WERI-Rb-1 (cell line): ENCODE measurements at places on chromosomes 12 and 14.

DNA sequence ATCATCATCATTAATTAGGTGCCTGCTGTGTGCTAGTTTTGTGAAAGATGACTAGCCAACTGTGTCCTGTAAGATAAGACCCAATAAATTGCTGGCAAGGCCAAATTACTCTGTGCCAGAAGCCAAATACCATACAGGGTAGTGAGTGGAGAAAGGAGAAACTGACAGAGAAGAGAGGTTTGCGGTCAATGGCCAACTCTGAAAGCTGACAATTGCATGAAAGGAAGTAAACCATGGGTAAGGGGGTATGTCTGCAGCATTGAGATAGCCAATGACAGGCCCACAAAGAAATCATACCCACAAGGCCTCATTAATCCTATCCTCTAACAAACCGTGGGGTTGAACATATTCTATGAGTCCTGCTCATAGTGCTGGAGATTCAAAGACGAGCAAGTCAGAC is 236.6 kb upstream of the CCDC196 start:
- no peak for DNase-seq

GRCh38 chr12:7647071-7647470 is 18.6 kb downstream of the APOBEC1 start:
- no peak for DNase-seq

DNA sequence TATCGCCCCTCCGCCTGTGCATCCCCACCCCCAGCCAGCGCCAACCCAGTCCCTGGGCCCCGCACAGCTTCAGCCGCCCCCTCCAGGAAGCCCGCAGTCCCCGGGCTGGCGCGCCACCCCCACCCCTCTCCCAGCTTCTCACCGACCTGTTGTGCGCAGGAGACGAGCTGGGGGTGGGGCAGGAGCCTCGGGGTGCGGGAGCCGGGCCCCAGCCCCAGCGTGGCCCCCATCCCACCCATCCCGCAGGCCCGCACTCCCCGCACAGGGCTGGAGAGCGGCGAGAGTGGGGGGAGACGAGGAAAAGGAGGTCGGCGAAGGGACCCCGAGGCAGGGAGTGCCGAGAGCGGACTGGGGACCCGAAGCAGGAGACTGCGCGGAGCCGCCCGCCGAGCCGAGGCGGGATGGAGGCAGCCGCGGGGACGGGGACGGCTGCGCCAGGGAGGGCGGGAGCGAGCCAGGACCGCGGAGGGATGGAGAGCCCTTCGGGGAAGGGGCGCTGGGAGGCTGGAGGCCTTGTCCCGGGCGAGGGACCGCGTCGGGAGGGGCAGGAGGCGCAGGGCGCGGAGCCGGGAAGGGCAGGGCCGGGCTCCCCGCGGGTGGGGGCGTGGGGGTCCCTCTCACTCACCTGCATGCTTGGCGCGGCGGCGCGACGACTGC is 498 bp downstream of the PIANP start:
- DNase-seq: peak; percentile 38

DNA sequence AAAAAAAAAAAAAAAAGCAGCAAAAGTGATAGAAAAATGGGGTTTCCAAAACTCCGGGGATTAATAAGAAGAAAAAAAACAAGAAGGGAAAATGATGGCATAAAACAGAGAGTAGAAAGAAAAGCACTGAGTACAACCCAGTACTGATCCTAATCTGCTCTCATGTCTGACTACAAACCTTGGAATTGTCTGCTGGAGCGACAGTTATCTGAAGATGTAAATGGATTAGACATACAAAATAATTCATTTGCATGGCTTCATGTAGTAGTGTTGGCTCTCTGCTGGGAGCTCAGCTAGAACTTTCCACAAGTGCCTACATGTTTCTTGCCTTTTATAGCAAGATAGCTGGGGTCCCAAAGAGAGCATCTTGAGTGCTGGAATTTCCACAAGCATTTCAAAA is 34.2 kb downstream of the ZCRB1 start:
- DNase-seq: no peak

- DNase-seq: no peak
These were observed 1.2 kb downstream of the SNX6 start for GRCh38 chr14:34628681-34629135.

GRCh38 chr12:3315201-3315661 is 175.8 kb upstream of the PRMT8 start:
- DNase-seq: peak; percentile 83

- DNase-seq: no peak
These were observed 4.3 kb downstream of the GPR132 start for GRCh38 chr14:105060751-105061427.
